ENCODE measurements at places on chromosomes 1 and 21.

DNA sequence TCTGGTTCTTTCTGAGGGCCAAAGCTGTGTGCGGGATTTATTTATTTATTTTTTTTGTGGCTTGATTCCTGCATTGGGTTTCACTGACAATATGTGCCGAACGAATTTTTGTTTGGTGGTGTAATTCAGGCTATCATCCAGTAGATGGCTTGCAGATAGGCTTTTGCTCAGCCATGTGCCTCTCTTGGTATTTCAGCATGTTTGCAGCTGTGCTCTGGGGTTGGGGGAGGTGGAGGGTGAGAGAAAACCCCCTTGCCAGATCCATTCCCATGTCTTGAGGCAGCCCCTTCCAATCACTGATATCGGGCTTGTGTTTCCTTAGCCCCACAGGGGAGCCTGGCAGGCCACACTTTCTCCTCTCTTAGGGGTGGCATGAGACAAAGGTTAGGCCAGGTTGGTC lies 302.4 kb downstream of the PTGER3 start:
- DNase-seq, result no peak

GRCh38 chr1:189859385-189859977 lies 618.2 kb downstream of the BRINP3 start:
- DNase-seq, result no peak

DNA sequence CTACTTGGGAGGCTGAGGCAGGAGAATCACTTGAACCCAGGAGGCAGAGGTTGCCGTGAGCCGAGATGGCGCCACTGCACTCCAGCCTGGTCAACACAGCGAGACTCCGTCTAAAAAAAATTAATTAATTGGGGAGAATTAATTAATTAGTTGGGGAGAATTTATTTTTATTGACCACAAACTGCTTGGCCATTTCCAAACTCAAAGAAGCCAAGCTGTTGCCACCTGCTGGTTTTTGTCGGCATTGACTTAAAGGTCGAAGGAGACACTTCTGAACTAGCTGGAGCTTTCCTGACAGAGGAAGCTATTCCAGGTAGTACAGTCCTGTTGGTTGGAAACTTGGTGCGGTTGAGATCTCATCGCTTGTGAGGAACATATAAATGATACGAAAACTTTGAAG lies 13.1 kb downstream of the MAP1LC3C start:
- no peak for DNase-seq

DNA sequence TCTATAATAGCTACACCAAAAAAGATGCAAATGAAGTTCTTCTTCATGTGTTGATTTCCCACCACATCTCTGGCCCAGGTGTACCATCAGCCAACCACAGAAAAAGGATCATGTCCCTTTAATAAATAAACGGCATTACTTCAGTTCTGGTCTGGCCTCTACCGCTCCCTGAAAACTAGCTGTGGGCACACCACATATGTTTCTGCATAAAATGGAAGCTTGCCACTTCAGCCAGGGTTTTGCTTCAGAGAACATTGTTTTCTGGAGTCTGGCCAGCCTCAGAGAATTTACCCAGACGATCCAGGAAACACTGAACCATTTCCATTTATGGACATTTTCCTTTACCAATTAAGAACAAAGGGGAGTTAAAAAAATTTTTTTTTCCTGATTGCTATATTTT lies 5.8 kb upstream of the LAMC2 start:
- DNase-seq, result no peak

DNA sequence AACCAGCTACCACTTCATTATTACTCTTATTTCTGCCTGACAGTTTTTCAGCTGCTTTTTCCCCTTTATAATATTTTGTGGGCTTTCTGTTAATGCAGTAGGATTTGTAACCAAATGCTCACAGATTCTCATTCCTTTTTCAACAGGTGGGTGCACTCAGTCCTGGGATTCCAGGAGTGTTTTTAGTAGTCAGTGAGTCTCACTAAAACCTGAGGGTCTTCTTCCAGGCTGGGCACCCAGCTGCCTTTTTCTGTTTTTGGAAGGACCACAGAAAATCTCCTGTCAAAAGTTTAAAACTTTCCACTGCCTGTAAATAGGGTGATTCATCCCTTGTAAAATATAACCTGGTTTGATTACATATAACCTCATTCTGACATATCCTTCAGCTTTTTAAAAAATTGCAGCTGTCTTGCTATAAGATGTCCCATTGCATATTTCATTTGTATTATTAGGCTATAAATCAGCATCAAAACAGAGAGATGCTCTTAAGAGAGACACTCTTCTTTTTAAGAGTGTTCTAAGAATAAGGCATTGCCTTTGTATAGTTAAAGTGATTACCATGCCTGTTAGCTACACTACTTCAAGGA lies 16.8 kb upstream of the CEP350 start:
- no peak for DNase-seq

DNA sequence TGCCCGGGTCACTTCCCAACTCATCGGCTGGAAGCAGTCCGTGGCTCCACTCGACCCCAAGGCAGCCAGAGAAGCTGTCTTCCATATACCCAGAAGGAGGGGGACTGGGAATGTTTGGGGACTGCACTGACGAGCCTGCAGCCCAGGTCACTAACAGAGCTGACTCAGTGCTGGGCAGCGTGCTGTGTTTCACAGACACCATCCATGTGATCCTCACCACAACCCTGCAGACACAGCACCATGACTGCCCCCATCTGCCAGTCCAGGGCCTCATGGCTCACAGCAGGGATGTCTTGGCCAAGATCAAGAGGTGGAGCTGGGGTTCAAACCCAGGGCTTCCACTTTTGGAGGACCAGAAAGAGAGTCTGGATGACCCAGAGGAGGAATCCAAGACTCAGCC lies 67.9 kb downstream of the KLHDC7A start:
- no peak for DNase-seq
